Breast epithelium (tissue), 4 donors: ENCODE measurements at places on chromosomes 12 and 14.

GRCh38 chr14:100118396-100119011 is 40.9 kb downstream of the DEGS2 start:
- no peaks in the 10 kb centered on the region for H3K27me3 ChIP-seq
- no peak for DNase-seq
- peak overlapping the region; percentile 68 for H3K27ac ChIP-seq
- no peak overlapping the region for H3K4me3 ChIP-seq

DNA sequence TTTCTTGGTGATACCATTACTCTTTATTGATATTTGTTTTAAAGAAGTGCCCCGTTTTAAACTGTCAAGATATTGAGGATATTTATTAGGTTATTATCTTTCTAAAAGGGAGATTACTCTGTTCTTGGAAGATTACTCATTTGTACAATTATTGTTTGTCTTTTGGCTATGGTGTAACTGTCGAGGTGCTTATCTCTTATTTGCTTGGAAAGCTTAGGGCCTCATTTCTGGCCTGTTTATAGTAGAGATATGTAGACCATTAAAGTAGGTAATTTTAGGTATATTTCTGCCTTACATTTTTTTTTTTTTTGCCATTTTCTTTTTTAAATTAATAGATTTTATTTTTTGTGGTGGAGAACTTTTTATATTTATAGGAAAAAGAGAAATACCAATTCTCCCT is 74.2 kb downstream of the KTN1 start:
- no peaks in the 10 kb centered on the region for H3K27me3 ChIP-seq
- peaks cover 12% of the 10 kb centered on the region for H3K36me3 ChIP-seq
- no peak overlapping the region for H3K27ac ChIP-seq
- no peak overlapping the region for H3K4me3 ChIP-seq
- H3K4me1 ChIP-seq = no peaks in the 10 kb centered on the region
- DNase-seq = no peak

DNA sequence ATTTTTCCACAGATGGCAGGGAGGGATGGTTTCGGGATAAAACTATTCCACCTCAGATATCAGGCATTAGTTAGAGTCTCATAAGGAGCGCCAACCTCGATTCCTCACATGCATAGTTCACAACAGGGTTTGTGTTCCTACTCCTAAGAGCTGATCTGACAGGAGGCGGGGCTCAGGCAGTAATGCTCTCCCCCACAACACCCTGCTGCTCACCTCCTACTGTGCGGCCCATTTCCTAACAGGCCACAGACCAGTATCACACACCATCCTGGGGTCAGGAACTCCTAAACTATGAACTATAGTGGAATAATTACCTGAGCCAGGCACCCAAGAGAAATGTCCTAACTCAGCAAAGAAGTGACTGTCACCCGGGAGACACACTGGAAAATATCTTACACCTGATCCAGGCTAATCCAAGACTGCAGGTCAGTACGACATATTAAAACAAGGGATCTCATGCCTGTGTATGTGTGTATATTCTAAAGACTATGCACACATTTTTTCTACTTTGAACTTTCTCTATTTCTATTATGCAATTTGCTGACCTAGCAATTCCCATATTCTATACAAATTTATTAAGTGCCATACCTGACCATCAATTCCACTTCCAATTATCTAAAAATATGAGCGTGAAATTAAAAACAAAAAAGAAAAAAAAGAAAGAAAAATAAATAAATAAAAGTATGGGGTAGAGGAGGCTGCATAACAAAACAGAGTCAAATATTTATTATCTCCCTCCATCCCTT is 4.7 kb downstream of the NAA25 start:
- no peak overlapping the region for H3K4me3 ChIP-seq
- H3K4me1 ChIP-seq = no peaks in the 10 kb centered on the region
- H3K27ac ChIP-seq = no peak overlapping the region
- H3K36me3 ChIP-seq = no peaks in the 10 kb centered on the region
- H3K27me3 ChIP-seq = no peaks in the 10 kb centered on the region

- H3K4me3 ChIP-seq = no peak overlapping the region
- no peaks in the 10 kb centered on the region for H3K36me3 ChIP-seq
- H3K4me1 ChIP-seq = no peaks in the 10 kb centered on the region
- no peak for DNase-seq
Measured at GRCh38 chr12:13606290-13606689, 375.1 kb downstream of the GRIN2B start.

DNA sequence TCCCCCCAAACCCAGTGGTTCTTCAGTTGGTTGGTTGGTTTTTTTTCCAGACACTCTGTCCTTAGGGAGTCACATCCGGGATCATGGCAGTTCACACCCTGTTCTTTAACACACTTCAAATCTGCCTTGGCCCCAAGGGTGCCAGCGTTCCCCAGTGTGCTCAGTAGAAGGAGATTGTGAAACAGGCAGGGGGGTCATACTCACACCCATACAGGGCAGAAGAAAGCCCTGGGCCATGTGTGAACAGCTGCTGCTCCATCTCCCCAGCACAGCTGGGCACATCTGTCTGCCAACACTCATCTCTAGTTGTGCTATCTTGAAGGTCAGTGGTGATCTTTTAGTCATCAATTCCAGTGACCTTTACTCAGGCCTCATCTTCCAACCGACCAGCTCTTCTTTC is 64.4 kb upstream of the FUT8 start:
- H3K36me3 ChIP-seq = no peaks in the 10 kb centered on the region
- no peaks in the 10 kb centered on the region for H3K27me3 ChIP-seq
- DNase-seq = no peak
- no peaks in the 10 kb centered on the region for H3K4me1 ChIP-seq
- no peak overlapping the region for H3K27ac ChIP-seq

GRCh38 chr12:14643251-14643650 is 53.1 kb downstream of the GUCY2C start:
- no peaks in the 10 kb centered on the region for H3K4me1 ChIP-seq
- H3K4me3 ChIP-seq = no peak overlapping the region
- no peak overlapping the region for H3K27ac ChIP-seq
- no peak for DNase-seq
- H3K36me3 ChIP-seq = no peaks in the 10 kb centered on the region

GRCh38 chr12:129903092-129903945 is 506 bp downstream of the TMEM132D start:
- DNase-seq = no peak
- no peaks in the 10 kb centered on the region for H3K4me1 ChIP-seq
- H3K27me3 ChIP-seq = peaks cover 50% of the 10 kb centered on the region
- no peak overlapping the region for H3K4me3 ChIP-seq

DNA sequence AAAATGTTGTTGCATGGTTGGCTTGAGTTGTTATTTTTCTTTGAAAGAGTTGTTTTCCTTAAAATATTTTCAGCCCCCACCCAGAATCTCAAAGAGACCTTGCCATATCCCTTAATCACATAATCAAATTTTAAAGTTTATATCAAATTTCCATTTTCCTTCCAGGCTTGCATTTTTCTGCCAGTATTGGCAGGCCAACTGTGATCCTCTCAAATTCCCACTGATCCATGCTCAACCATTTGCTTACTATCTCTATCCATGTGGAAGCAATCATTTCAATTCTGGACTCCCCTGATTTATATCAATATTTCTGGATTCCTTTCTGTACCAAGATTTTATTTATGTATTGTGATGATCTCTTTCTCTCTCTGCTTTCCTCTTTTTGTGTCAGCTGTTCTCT is 64.2 kb upstream of the PYGL start:
- no peaks in the 10 kb centered on the region for H3K27me3 ChIP-seq
- H3K4me1 ChIP-seq = no peaks in the 10 kb centered on the region
- H3K36me3 ChIP-seq = no peaks in the 10 kb centered on the region

GRCh38 chr12:105433804-105434203 is 103.3 kb downstream of the C12orf75 start:
- H3K27ac ChIP-seq = no peak overlapping the region
- DNase-seq = no peak
- no peaks in the 10 kb centered on the region for H3K4me1 ChIP-seq
- no peaks in the 10 kb centered on the region for H3K27me3 ChIP-seq

DNA sequence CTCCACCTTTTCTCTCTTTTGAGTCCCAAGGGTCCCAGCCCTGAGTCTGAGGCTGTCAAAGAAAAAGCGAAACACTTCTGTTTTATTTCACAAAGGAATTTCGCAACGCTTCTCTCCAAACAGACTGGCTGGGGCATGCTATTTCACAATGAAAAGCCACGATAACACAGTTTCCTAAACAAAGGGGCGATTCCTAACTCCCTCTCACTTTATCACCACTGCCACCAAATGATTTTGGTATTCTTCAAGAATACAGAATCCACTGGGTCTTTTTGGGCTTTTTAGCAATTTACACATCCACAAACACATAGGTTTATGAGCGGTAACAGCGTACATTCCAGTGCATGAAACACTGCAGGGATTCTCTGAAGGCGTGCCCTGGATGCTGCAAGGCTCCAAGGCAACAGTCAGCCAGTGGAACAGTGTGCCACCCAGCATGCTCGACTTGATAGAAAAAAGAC is 161.2 kb downstream of the DAD1 start:
- H3K36me3 ChIP-seq = no peaks in the 10 kb centered on the region
- peak overlapping the region; percentile 13 for H3K4me3 ChIP-seq
- no peak for DNase-seq
- no peaks in the 10 kb centered on the region for H3K27me3 ChIP-seq
- H3K27ac ChIP-seq = peak overlapping the region; percentile 45

DNA sequence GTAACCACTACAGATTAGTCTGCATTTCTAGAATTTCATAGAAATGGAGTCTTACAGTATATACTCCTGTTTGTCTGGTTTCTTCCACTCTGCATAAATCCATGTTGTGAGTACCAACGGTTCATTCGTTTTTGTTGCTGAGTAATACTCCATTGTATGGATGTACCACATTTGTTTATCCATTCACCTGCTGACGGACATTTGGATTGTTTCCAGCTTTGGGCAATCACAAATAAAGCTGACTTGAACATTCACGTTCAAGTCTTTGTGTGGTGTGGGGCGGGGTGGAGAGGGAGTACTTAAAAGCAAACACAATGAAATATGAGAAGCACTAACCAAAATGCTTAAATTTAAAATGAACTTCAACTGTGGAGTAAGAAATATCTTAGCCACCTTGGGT is 7.1 kb downstream of the HECTD4 start:
- H3K36me3 ChIP-seq = no peaks in the 10 kb centered on the region
- H3K4me1 ChIP-seq = no peaks in the 10 kb centered on the region
- DNase-seq = no peak

DNA sequence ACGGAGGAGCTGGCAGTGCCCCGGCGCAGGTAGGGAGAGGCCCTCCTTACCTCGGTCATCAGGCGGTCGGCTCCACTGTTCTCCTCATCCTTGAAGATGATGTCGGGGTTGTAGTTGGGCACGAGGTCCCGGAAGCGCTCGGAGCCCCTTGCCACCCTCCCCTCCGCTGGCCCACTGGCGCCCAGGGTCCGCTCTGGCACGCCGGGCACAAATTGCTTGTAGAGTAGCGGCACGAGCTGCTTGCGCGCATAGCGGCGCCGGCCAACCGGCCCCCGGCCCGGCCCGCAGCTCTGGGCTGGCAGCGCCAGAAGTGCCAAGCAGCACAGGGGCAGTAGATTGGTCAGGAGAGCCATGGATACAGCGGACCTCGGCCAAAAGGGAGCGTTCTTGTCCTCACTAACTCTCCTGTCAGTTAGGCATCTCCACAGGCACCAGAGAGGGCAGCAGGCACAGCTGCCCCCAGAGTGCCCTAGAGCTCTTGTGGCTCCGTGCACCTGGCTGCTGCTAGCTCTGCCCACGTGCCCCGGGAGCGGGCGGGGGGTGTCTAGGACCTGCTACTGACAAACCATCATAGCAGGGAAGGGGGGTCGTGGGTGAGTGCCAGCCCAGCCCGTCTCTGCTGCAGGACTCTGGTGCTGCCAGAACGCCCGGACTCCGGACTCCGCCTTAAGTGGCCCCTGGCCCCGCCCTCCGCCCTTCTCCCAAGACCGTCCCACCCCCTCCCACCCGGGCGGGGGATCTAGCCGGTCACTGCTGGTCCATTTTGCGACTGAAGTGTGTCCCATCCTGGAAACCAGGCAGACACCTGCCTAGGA is at the start of gene DHH:
TSS of gene DHH (minus strand) at position 642 of the 815 bp plus-strand sequence. CDS start at position 353, 289 bp downstream.
- H3K27me3 ChIP-seq = peaks cover 51% of the 10 kb centered on the region
- H3K36me3 ChIP-seq = no peaks in the 10 kb centered on the region
- DNase-seq = no peak
- peaks cover 18% of the 10 kb centered on the region for H3K4me1 ChIP-seq
- H3K27ac ChIP-seq = no peak within 1 kb of the TSS
- H3K4me3 ChIP-seq = peak within 1 kb of the TSS; percentile 23

GRCh38 chr14:105622329-105622955 is 96.1 kb downstream of the TMEM121 start:
- no peaks in the 10 kb centered on the region for H3K36me3 ChIP-seq
- no peaks in the 10 kb centered on the region for H3K27me3 ChIP-seq

- no peaks in the 10 kb centered on the region for H3K36me3 ChIP-seq
- no peak overlapping the region for H3K27ac ChIP-seq
- H3K4me3 ChIP-seq = no peak overlapping the region
- no peaks in the 10 kb centered on the region for H3K4me1 ChIP-seq
- no peak for DNase-seq
Measured at GRCh38 chr12:126147321-126147720, 1082.1 kb downstream of the AACS start.

DNA sequence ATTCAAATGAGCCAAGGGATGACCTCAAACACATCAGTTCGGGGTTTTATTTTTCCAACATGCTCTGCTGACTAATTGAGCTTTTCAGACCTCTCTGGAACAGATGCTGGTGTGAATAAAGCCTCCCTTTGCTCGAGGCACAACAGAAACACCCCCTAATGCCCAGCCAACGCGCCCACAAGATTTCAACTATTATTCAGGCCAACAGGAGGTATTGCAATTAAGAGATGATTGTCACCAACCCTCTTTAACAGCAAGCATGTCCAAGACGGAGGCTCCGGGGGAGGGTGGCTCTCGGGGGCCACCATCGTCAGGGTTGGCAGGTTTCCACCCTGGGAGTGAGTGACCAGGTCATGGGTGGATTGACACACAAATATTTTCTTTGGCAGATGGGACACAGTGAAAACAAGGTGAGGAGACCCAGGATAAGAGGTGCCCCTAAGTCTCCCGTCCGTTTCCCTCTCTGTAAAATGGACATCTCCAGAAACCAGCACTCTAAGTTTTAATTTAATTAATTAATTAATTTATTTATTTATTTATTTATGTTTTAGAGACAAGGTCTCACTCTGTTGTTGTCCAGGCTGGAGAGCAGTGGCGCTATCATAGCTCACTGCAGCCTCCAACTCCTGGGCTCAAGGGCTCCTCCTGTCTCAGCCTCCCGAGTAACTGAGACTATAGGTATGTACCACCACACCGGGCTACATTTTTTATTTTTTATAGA is 56.1 kb downstream of the MAP1LC3B2 start:
- no peak for DNase-seq
- H3K27me3 ChIP-seq = no peaks in the 10 kb centered on the region
- no peak overlapping the region for H3K4me3 ChIP-seq
- no peak overlapping the region for H3K27ac ChIP-seq
- H3K36me3 ChIP-seq = no peaks in the 10 kb centered on the region

DNA sequence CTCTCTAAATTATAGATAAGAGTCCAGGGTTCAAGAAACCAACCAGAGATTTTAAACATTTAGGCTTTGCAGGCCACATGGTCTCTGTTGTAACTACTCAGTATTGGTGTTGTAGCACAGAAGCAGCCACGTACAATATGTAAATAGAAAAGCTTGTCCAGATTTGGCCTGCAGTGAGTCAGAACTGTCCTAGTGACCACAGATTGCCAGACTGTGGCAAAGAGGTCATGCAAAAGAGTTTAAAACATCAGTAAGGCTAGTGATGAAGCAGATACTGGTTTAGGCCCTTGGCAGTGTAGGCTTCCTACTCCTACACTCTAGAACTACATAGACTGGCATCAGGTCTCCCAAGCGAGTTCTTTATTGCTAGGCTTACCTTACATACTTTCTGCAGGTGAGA is 117.6 kb upstream of the GARIN6 start:
- H3K36me3 ChIP-seq = no peaks in the 10 kb centered on the region

GRCh38 chr14:39229601-39230110 is 4.1 kb upstream of the MIA2 start:
- no peaks in the 10 kb centered on the region for H3K4me1 ChIP-seq
- no peaks in the 10 kb centered on the region for H3K27me3 ChIP-seq
- no peak overlapping the region for H3K27ac ChIP-seq
- no peak overlapping the region for H3K4me3 ChIP-seq
- DNase-seq = no peak
